ENCODE measurements at places on chromosomes 2 and 18. TPM values are rescaled to one million over a fixed set of nuclear protein-coding genes. Genes with fewer than 3 reads are reported as not detected.

KRTCAP3 gene
- polyA plus RNA-seq, result 13.9 TPM

SKOR2 gene
- polyA plus RNA-seq, result under 0.01 TPM

HNMT gene
- polyA plus RNA-seq, result 17.0 TPM

DLX1 gene
- polyA plus RNA-seq, result 0.23 TPM

UNC80 gene
- polyA plus RNA-seq, result 0.62 TPM

ERFE gene
- 0.96 TPM for polyA plus RNA-seq

B3GNT7 gene
- polyA plus RNA-seq, result 1.8 TPM

TRABD2A gene
- 13.8 TPM for polyA plus RNA-seq

SMCHD1 gene
- 26.6 TPM for polyA plus RNA-seq

CENPA gene
- 4.2 TPM for polyA plus RNA-seq

SMAD4 gene
- 25.3 TPM for polyA plus RNA-seq
